ENCODE measurements at places on chromosomes 5 and 9.

- no peak for DNase-seq
Observed at GRCh38 chr5:123947797-123948196, 435.8 kb downstream of the CSNK1G3 start.

DNA sequence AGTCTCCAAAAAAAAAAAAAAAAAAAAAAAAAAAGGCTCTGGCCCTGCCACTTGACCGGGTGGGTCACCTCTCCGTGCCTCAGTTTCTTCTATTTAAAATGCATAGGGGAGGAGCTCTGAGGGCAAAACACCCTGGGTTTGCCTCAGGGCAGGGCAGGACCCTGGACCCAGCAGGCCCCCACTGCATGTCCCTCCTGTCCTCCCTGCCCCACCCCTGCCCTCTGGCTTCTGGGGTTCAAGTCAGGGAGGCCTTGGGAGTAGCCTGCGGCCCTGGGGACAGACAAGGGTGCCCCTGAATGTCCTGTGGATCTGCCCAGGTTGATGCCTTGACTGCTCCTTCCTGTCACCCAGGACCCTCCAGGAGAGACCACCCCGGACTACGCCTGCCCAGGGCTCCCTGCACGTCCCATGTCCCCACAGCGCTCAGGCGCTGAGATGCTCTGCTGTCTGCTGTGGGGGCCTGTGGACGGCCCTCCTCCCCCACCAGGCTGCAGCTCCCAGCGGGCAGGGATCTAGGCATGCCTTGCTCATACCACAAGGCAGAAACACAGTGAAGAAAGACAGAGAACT, 35.4 kb downstream of the ADAMTS2 start:
- no peak for DNase-seq

GRCh38 chr5:27387535-27388073, 349.2 kb upstream of the CDH9 start:
- no peak for DNase-seq

DNA sequence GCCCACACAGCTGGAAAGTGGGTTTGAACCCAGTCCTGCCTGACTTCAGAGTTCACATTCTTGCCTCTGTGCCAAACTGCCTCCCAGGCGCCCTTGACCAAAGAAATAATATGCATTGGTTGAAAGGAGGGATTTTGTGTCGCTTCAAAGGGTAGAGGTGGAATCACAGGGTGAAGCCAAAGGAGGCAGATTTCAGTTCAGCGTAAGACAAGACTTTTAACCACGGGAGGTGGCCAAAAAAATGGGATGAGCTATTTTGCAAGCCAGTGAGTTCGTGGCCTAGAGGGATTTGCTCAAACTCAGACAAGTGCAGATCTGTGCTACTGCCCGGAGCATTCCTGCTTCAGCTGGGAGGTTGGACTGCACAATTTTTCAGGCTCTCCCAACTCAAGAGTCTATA, 57.6 kb upstream of the RANBP3L start:
- no peak for DNase-seq

DNA sequence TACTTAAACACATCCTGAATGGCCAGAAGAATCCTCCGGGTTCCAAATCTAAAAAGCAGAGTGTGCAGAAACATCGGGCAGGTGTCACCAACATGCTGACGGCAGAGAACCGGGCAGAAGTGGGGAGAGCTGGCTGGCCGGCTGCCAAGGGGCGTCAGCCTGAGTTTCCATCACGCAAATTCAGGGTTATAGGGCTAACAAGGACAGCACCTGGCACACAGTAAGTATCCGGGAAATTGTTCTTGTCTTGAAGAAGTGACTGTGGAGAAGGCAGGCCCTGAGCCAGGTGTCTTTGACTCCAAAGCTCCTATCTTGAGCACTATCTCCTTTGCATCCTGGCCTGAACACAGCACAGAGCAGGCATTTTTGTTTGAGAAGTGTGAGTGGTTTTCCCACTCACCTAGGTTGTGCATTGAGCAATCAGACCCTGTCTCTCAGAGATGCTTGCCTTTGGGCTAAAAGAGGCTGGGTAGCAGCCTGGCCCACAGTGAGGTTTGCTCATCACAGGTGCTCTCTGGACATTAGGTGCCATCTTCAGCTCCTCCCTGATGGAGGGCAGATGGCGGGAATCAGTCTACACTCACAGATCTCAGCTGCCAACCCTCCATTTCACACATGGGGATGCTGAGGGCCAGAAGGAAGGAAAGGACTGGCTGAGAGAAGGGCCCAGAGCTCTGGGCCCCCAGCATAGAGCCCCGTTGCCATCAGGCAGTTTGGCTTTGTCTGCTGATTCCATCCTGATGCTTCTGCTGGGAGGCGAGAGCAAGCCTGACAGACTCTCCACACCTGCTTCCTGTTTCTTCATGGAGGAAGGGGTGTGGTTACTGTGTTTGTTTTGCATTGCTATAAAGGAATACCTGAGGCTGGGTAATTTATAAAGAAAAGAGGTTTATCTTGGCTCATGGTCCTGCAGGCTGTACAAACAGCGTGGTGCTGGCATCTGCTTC, 52.8 kb downstream of the WHRN start:
- peak; percentile 45 for DNase-seq

DNA sequence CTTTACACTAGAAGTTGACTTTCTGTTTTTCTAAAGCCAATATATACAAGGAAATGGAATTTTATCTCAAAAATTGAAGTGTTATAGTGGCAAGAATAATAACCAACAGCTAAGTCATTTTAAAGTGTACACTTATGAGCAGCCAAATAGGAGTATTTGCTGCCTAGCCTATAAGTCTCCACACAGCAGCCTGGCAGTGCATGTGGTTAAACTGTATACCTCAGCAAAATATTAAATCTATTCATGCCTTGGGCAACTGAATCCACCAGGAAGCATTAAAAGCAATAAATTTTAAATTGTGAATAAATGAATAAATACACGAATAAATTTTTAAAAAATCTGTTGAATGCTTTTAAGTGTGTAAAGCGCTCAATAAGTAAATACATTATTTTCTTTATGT, 432.4 kb upstream of the RORB start:
- DNase-seq, result no peak

DNA sequence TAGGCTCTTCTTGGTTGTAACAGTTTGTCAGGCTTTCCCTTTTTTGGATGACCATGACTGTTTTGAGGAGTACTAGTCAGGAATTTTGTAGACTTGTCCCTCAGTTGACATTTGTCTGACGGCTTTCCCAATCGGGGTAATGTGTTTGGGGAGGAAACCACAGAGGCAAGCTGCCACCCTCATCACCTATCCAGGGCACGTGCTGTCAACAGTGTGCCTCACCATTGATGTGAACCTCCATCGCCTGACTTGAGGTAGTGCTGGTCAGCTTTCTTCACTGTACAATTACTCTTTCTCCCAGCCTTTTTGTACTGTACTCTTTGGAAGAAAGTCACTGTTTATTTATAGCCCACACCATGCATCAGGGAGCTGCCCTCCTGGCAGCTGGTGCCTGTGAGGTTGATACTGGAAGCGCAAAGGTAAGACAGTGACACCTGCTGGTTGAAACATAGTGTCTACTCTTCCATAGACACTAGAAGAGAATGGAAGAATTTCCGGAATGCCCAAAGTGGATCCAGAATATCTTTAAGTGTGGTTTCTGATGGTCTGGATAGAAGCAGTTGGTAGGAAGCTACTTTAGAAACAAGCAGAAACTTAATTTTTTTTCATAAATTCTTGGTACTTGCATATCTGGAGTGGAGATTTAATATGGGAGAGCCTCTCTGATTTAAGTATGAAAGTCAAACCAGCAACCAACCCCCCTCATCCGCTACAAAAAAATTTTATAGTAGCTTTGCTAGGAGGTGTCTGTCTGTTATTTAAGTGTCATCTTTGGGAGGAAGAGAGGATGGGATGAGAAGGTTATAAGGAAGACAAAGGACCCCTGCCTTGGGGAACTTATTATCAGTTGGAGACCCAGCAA, 69.3 kb downstream of the SNX30 start:
- DNase-seq, result no peak

DNA sequence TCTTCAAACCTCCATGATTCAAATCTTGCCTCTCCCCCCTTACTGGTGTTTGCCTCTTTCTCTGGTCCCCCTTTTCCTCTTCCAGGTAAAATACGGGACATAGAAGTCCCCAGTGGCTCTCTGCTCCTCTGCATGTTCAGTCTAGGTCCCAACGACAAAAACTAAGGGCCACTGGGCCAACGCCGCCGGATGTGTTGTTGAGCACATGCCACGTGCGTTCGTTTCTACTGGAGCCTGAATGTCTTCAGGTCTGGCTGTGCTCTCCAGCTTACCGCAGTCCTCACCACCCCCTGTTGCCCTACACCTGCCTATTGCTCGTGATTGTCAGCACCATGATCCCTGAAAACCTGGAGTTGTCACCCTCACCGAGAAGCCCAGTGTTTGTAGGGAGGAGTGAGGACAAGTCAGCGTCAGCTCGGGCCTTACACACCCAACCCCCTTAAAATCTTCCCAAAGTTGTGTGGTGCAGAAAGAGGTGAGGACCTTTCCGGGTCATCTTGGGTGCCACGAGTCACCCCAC, 2.8 kb upstream of the ADAMTS2 start:
- DNase-seq, result no peak

- no peak for DNase-seq
Observed at GRCh38 chr9:18154661-18155060, 319.3 kb upstream of the ADAMTSL1 start.

DNA sequence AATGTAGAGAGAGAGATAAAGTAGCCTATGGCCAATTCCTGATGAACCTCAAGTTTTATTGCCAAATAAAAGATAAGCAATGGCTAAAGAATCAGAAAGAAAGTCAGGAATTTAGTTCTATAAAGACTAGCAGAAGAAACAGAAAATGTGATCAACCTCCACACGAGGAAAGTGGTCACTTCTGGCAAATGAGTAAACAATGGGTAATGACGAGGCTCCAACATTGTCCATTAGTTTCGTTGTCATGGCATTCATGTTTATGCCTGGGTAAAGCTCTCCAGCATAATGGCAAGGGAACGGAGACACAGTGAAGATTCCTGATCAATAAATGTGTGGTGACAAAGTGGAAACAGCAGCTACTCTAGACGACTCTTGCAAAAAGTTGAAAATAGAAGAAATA, 341.8 kb upstream of the CTNND2 start:
- DNase-seq, result no peak

GRCh38 chr9:35616681-35617459, 1.3 kb downstream of the CD72 start:
- DNase-seq, result peak; percentile 82

DNA sequence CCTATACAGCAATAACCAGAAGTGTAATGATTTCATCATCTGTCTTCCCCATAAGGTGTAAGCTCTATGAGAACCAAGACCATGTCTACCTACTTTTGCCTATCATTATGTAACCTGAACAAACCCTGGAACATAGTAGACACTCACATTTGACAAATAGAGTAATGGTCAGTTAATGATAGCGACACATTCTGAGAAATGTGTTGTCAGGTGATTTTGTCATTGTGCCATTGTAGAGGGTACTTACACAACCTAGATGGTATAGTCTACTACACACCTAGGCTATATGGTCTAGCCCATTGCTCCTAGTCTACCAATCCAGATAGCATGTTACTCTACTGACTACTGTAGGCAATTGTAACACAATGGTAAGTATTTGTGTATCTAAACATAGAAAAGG, 22.3 kb upstream of the WDR41 start:
- no peak for DNase-seq

- no peak for DNase-seq
Observed at GRCh38 chr5:55096182-55096581, 6.3 kb upstream of the GZMA start.

- no peak for DNase-seq
Observed at GRCh38 chr5:125581311-125581710, 834.9 kb upstream of the ZNF608 start.

GRCh38 chr5:15827741-15828140, 327.8 kb downstream of the FBXL7 start:
- DNase-seq, result no peak

- DNase-seq, result no peak
Observed at GRCh38 chr9:91157883-91158282, 203.8 kb downstream of the AUH start.

DNA sequence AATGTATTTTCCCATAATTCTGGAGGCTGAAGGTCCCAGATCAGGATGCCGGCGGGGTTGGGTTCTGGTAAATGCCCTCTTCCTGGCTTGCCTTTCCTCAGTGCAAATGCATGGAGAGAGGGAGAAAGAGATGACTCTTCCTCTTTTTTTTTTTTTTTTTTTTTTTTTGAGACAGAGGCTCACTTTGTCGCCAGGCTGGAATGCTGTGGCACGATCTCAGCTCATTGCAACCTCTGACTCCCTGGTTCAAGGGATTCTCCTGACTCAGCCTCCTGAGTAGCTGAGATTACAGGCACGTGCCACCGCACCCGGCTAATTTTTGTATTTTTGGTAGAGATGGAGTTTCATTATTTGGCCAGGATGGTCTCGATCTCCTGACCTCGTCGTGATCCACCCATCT, 300.0 kb upstream of the TAS2R1 start:
- DNase-seq, result no peak

GRCh38 chr9:98218562-98219363, 26.3 kb upstream of the CORO2A start:
- DNase-seq, result no peak

DNA sequence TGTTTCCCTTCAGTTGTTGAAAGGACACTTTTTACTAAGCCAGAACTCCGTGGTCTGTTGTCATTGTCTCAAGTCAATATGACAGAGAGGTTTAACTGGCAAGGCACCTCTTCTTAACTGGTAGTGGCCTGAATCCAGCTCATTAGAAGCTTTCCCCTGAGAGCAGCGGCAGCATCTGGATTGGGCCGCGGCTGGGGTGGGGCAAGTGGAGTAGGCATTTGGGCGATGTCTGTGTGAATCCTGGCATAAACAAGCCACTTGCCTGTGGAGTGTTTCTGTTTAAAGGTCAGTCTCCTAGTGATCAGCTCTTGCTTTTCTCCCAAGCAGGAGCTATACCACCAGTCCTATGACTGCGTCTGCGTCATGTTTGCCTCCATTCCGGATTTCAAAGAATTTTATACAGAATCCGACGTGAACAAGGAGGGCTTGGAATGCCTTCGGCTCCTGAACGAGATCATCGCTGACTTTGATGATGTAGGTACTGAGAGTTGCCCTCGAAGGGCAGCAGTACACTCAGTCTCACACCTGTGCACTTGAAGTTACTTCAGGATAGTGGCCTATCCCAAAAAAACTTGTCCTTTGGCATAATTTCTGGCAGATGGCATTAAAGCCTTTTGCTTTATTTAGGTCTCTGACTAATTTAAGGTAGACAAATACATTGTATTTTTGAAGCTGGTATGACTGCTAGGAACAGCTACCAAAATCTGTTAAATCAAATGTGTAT, 48.9 kb downstream of the CFAP90 start:
- DNase-seq, result no peak

DNA sequence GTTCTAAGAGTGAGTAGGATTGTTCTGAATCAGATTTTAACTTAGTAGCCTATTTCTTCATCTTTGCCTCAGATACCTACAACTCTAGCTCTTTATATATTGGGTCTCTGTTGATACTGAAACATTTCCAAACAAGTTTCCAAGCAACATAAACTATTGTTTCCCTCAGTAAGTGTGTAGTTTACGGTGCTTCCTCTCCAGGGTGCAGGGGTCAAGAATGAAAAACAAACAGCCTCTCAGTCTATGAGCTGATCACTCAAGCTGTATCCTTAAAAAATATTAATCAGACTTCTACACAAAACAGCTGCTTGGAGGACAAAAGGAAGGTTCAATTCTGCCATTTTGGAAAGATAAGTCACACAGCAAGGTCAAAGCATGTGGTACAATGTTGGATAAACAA, 75.0 kb downstream of the ADAMTS12 start:
- DNase-seq, result no peak

GRCh38 chr9:86614871-86615849, 260.9 kb upstream of the TUT7 start:
- no peak for DNase-seq

- no peak for DNase-seq
Observed at GRCh38 chr5:9716838-9717281, 86.7 kb upstream of the TAS2R1 start.
